OCI-M1 (cell line): ENCODE measurements at places on chromosomes 3 and 15.

- no peak for DNase-seq
Measured at GRCh38 chr3:72836923-72837322, 11.3 kb downstream of the SHQ1 start.

DNA sequence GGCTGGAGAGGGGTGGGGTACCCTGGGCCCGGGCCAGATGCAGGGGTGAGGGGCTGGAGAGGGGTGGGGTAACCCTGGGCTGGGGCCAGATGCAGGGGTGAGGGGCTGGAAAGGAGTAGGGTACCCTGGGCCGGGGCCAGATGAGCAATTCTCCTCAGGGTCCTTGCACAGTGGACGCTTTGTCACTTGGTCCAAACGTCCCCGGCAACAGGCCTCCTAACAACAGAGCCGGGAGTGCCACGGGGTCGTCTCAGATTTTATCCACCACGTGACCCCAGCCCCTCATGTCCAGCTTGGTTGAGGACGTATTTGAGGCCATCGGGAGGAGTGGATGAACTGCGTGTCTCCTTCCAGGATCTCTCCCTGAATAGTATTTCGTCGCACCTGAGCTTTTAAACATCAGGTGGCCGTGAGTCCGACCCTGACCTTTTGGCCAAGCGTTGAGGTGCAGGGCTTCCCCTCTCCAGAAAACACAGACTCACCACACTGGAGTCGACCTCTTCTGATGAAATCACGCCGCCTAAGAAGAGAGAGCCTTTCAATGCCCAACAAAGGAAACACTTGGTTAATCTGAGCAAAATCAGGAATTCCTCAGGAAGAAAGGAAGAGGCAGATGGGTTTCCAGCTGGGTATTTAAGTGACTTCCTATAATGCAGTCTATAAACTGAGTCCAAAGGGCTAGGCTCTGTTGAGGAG, 12.8 kb upstream of the LRRC15 start:
- DNase-seq: no peak

DNA sequence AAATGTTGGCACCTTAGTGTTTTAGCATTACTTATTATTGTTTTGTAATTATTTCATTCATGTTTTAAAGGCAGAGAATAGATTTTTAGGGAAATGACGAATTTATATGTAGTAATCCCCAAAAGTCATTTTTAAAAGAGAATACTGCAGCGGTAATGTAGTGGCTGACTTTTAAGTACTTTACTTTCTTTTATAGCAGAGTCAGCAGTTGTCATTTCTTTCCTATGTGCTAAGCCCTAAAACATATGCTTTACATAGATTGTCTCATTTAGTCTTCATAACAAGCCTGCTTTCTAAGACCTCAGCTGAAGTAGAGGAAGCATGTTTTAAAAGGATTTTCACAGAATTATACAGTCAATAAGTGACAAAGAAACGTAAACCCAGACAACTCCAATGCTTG, 102.1 kb upstream of the PEX5L start:
- DNase-seq: no peak

DNA sequence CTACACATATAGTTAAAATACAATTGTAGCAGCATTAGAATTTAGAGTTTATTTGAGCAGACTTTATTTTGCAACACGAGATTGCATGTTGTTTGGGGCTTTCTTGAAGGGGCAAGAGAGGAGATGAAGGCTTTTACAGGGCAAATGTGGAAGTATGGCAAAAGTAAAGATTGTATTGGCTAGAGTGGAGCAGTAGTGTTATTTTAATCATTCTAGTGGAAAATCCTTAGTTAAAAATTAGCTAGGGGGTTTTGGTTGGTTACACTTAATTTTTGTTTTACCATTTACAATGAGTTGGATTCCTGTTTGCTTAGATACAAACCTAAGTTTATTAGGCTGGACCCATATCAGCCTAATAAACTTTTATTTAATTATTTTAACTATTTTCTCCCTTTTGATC, 4.6 kb downstream of the OR5H15 start:
- DNase-seq: no peak

GRCh38 chr3:113222451-113223086, 11.2 kb downstream of the BOC start:
- no peak for DNase-seq

DNA sequence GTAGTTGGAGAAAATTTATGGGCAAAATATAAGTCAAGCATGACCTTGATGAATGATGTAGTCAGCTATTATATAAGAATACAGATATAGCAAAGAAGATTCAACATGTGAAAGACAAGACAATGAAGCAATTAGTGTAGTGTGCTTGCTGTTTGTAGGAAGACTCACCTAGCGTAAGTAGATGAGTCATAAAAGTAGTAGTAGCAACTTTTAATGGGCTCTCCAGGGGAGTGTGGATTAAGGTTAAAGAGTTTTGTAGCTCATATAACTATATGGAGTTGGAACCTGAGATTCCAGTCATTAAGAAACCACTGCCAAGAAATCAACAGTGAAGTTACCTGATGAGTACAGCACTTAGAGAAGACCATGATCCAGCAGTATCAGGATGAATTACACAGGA, 444.7 kb upstream of the CNTN3 start:
- DNase-seq: no peak

GRCh38 chr3:151468284-151468917, 7.5 kb upstream of the IGSF10 start:
- DNase-seq: peak; percentile 67

DNA sequence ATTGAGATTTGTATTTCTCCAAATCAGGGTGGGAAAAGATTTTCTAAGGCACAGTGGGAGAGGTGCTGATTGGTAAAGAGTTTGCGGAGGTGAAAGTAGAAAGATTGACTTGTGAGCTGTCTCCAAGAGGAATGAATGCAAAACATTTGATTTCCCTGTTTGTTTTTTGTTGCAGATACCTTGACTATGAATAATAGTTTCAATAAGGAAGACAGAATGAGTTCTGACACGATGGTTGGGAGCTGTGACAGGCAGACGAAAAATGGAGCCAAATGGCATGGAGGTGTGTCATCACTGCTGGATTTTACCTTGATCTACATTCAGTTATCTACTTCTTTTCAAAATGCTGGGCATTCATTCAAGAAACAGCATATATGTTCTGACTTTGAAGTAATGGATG, 145.1 kb downstream of the NFKBIZ start:
- DNase-seq: no peak

DNA sequence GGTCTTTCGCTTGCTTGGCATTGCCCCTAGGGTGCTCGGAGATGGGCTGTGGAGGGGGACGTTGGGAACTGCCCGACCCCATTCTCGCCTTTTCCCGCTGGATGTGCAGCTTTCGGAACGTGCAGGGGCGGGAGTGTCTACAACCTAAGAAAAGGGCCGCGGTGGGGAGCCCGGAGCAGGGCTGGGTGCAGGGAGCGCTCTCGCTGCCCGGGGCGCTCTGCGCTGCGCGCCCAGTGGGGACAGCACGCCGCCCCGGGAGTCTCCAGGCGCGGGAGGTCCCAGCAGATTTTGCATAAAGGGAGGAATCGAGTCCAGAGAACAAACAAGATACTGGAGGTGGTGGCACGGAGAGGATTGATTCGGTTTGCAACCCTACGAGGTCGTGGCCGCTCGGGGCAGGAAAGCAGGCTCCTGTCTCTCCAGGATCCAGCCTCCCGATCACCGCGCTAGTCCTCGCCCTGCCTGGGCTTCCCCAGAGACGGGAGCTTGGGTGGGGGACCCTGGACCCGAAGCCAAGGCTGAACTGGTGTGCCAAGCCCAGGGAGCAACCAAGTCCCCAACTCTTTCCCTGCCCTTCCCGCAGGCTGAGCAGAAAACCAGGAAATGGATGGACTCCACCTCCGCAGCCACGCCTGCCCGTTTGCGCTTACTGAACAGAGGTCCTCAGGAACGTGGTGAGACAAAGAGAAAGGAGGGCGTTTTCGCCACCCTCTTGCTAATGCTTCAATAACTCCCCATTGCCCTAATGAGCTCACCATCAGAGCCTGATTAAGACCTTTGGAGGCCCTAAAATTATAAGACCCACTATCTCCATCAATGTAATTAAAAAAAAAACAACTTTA, 59.7 kb downstream of the NOX5 start:
- DNase-seq: peak; percentile 61

DNA sequence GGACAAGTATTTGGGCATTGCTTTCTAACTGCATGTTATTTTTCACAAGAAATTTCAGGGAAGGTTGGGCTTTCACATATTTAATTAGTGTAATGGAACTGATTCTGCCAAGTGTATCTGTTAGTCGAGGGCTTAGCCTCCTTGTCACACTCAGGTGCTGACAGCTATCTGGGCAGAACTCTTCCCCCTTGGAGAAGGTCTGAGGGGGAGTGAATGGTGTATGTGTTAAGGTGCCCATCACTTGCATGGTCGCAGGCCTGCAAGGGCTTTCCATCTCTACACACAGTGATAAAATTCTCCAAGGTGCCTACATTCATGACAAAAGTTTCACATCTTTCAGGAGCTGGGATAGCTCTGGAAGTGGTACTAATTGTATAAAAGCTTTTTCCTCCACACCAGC, 97.6 kb upstream of the ICE2 start:
- no peak for DNase-seq

DNA sequence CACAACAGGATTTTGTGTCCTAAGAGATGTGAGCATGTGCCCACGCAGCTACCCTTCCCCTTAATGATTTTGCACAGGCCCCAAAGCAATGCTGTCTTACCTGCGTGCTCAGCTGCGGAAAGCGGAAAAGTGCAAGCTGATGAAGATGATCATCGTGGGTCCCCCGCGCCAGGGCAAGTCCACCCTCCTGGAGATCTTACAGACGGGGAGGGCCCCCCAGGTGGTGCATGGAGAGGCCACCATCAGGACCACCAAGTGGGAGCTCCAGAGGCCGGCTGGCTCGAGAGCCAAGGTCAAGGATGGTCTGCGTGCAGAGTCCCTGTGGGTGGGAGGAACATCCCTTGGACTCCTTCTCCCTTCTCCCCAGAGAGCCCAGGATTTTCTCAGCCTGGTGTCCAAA, 103.1 kb downstream of the LRRK1 start:
- DNase-seq: no peak

DNA sequence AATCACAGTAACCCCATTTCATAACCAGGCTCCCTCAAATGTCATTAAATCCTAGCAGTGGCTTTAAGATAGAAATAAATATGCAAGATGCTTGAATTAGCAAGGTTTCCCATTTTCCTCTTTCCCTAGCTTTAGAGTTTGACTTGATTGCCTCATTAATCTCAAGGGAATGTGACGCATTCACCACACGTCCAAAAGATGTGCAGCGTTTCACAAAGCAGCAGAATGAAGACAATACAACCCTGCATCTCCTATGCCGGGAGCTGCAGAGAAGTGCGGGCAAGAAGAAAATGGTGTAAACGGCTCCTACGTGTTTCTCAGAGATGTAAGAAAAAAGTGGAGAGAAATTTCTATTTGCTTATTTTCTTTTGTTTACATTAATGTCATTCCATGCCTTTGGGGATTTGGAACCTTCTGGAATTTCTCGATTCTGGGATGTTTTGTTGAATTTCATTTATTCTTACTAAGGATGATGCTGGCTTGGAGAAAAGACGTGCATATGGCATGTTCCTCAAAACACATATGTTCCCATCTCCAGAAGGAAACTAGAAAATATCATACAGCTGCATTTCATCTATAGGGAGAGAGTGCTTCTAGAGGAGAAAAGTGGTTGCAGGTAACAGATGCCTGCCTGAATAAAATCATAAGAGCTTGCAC, 27.8 kb upstream of the FRMD4B start:
- DNase-seq: no peak

DNA sequence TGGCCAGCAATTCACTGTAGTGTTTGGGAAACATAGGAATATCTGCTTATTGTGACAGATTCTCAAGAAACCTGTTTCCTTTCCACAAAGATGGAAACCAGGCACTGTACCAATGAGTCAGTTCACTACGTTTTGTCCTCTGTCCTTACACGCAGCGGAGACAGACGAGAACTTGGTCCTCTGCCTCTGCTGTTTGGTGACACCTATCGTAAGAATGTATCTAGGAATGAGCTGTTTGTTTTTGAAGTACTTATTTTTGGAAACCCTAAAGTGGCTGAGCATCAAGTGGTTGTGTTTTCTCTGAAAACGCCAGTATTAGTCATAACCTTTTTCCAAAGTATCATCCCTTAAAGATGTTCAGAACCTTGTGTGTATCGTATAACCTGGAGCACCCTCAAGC, 93.0 kb downstream of the PGPEP1L start:
- DNase-seq: no peak

DNA sequence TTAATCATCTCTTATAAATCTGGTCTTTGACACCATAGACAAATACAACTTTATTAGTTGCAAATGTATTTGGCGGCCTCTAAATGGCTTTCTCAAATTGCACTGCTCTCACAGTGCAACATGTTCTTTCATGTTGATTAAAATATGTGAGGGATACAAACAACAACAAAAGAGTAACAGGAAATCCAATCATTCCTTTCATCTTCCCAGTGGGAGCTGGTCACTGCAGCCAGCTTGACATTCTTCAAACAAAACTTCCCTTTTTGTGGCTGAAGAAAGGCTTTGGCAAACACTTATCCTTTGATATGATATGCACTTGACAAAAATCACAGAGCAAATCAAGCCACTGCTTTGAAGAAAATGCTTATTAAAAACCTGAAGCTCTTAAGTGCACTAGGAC, 973.6 kb downstream of the EPHA3 start:
- DNase-seq: peak; percentile 1

DNA sequence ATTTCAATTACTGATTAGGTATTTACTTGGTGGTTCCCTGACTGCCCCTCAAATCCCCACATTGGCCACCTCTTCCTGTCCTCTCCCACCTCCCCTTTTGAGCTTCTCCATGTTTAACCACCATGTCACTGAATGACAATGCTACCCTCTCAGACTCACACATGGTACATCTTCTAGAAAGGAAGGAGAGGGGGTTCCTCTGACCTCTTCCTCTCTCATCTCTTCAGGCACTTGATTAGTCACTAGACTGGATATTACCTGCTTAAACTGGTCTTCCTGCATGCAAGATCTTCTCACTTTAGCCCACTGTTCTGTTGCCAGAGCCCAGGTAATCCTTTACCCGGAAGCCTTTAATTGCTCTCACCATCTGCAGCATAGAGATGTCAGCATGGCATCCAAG, 64.9 kb downstream of the DIPK2A start:
- no peak for DNase-seq

DNA sequence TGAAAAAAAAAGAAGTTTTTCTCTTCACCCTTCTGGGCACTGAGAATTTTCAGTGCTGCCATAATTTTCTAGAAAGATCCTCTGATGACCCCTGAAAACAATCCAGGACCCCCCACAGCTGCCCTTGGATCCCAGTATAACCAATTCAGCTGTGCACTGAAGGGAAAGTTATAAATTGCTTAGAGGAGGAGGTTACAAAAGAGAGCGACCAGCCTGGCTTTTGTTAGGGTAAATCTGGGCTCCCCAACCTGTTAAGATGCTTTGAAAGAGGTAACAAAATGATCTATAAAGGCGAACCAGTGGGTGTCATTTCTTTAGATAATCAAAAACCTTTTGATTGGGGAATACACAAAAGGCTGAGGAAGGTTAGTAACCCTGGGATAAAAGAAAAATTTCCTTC, 407.9 kb upstream of the ATP11B start:
- DNase-seq: no peak

- no peak for DNase-seq
Measured at GRCh38 chr15:42955518-42955917, 34.9 kb upstream of the TTBK2 start.

- DNase-seq: no peak
Measured at GRCh38 chr3:149784064-149784704, 8.2 kb downstream of the ANKUB1 start.
